ENCODE measurements at places on chromosomes 6 and 20.

DNA sequence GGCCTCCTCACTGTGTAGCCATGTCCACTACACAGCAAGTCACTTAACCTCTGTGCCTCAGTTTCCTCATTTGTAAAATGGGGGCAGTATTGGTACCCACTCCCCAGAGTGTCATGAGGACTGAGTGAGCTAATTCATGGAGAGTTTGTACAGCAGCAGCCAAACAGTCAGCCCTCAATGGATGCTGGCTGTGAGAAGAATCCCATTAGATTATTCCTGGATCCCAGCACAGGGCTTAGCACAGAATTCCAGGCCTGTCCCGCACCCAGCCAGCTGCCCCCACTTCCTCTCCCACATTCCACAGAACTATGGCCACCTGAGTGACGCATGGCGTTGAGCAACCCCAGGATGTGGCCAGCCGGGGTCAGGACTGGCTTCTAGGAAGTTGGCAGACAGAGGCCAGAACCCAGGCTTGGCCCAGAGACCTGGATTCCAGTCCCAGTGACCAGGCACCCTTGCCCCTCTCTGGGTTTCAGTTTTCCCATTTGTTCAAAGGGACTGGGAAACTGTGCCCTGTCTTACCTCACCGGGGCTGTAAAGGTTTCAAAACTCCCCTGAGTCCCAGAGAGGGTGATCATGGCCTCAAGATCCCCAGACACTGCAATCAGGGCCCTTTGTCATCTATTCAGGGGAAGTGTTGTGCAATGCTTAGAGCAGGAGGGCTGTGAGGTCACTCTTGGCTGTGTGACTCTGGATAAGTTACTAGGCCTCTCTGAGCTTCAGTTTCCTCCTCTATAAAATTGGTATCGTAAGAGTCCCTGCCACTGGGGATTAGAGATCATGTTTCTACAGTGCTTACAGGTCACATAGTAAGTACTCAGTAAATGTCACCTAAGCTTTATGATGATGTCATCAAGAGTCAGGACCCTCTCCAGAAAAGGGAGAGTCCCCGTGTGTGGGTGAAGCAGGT is 3.0 kb upstream of the TGM2 start:
- DNase-seq: no peak

DNA sequence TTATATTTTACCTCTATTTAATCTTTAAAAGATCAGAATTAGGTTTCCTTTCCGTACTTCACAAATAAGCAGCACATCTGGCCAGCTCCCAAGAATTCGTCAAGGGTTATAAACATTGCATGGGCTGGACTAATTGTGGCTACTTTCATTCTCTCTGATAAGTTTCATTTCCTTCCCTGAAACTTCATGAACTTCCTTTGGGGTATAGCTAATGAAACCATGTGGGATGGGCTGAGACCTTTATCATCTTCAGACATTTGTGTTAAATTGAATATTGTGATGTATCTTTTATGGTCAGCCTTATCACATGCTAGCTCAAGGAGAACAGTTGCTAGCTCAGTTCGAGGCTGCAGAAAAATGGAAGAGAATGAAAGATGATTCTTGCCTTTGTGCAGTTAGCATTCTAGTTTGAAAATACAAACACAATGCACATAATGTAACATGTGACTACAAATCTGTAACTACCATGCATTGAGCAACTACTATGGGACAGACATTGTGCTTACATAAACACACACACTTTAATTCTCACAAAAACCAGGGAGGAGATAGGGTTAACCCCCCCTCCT is 1.7 kb upstream of the GMPR start:
- DNase-seq: no peak

DNA sequence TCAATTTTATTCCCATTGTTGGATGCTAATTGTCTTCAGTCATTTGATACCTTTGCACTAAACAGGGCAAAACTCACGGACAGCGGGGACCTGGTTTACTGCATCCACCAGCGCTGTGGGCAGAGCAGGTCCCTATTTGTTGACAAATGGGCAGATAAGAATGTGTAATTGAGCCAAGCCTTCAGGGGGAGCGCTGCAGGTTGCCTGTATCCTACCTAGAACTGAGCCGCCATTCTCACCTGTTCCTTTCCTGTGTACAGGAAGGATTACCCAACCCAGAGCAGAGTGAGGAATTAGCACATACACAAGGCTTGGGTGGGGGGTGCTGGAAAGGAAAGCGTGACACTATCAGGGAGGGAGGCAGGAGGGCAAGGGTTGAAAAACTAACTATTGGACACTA is 89.1 kb upstream of the FOXA2 start:
- DNase-seq: no peak

GRCh38 chr6:5142915-5143314 is 57.8 kb downstream of the PPP1R3G start:
- DNase-seq: no peak

DNA sequence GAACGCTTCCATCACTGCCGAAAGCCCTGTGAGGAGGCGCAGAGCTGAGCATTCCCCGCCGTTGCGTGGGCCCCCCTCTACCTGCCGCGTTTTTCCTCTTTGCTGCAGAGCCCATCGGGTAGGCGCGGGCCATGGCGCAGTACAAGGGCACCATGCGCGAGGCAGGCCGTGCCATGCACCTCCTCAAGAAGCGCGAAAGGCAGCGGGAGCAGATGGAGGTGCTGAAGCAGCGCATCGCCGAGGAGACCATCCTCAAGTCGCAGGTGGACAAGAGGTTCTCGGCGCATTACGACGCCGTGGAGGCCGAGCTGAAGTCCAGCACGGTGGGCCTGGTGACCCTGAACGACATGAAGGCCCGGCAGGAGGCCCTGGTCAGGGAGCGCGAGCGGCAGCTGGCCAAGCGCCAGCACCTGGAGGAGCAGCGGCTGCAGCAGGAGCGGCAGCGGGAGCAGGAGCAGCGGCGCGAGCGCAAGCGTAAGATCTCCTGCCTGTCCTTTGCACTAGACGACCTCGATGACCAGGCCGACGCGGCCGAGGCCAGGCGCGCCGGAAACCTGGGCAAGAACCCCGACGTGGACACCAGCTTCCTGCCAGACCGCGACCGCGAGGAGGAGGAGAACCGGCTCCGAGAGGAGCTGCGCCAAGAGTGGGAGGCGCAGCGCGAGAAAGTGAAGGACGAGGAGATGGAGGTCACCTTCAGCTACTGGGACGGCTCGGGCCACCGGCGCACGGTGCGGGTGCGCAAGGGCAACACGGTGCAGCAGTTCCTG is 693 bp downstream of the FAM50B start:
- DNase-seq: no peak

Measured in activated T-helper 9 cell treated with anti-CD3 and anti-CD28 coated beads, Interleukin-2, amount 50 U/mL, for 16 hours (primary cell).